ENCODE measurements at places on chromosomes 4 and X.

DNA sequence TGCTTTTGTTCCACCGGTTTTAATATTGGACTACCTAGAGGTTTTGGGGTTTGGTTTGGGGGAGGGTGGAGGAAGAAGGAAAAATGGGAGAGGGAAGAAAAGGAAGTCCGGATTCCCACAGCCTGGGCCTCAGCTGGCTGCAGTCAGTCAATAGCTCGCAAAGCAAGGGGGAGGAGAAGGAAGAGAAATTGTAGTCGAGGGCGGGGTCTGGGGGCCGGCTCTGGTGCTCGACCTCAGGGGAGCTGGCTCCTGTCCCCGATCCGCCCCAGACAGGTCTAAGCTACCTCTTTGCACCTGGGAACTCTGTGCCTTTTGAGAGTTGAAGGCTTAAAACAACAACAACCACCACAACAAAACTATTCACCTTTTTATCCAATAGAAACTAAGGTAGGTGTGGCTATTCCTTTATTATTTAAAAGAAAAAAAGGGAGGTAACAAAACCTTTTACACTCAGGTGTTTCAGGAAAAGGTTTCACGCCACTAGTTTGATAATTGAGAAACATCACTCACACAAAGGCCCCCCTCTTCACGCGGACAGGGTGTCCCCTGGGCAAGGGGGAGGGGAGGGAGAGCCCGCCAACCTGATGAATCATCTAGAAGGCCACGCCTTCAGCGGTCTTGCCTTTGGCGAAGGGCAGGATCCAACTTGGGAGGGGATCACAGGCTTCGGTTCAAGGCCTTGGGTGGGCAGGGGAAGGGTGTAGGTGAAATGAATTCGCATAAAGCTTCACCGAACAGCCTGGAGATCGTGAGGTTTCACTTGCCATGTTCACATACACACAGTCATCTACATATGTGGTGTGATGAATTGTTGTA is 1.6 kb upstream of the LNX1 start:
- DNase-seq = peak; percentile 87

- DNase-seq = no peak
These were observed 8.0 kb upstream of the CPEB2 start for GRCh38 chr4:14994242-14994641.

GRCh38 chrX:101799387-101799786 is 132.4 kb downstream of the ZMAT1 start:
- DNase-seq = peak; percentile 82

DNA sequence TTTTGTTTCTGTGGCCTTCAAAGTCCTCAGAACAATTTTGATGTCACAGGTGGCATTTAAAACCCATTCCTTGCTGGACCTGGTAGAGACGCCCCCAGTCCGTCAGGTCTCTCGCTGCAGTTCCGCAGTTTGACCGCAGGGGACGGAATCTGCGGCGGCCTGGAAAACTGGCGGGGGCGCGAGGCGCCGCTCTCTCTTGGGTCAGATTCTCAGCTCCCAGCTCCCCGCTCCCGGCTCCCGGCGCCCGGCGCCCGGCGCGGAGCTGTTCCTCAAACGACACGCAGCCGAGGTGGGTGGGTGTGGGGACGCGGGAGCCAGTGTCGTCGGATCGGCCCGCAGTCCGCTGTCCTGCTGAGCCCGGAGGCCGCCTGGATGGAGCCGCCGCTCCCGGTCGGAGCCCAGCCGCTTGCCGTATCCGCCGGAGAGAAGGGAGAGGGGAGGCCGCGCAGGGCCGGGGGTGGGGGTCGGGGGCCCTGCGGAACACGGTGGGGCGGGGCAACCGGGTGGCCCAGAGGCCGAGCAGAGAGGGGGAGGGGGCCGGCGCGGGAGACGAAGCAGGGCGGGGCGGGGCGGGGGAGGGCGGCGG is at the start of gene OCRL:
Gene OCRL, plus strand, starts transcription at position 192 of the 586 bp plus-strand sequence. Its CDS starts 181 bp downstream, at position 373.
- peak; percentile 76 for DNase-seq

- DNase-seq = no peak
These were observed 89.7 kb downstream of the SYTL5 start for GRCh38 chrX:38095971-38096529.

DNA sequence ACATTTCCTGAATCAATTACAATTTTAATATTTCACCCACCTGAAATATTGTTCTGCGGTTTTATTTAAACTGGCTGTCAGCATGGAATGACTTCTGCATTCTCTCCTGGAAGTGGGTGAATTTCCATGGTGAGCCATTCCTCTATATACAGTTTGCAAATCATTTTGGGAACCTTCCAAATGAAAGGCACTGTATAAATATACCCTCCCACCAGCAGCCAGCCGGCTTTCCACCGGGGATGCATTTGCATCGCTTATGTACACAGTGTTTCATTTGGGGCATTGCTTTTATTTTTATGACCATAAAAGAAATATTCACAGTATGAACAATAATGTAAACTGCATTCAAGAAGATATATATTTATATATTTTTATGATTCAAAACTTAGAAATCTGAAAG is 4.7 kb upstream of the IL1RAPL1 start:
- no peak for DNase-seq

- no peak for DNase-seq
These were observed 3.5 kb downstream of the EPGN start for GRCh38 chr4:74311696-74312313.

DNA sequence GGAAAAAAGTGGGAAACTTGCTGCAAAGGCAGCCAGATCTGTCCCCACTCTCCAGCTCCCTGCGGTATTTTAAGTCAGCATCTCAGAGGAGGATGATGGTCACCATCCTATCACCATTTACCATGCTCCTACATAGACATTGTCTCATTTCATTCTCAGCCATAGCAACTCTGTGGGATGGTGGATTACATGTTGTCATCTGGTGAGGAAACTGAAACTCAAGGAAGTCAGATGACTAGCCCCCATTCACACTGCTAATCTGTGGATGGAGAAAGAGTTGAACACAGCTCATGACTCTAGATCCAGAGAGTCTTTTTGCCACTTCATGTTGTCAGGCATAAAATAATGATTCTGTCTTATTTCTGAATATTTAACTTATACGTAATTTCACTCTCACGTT is 323.5 kb downstream of the PTTG2 start:
- no peak for DNase-seq
